Activated CD4-positive, alpha-beta T cell treated with anti-CD3 and anti-CD28 coated beads for 1 hour (primary cell): ENCODE measurements at places on chromosomes 3 and 15.

- DNase-seq, result no peak
These were observed 20.7 kb upstream of the PRR23E start for GRCh38 chr3:127172211-127172610.

GRCh38 chr3:73401059-73401458 lies 223.7 kb downstream of the PDZRN3 start:
- no peak for DNase-seq

DNA sequence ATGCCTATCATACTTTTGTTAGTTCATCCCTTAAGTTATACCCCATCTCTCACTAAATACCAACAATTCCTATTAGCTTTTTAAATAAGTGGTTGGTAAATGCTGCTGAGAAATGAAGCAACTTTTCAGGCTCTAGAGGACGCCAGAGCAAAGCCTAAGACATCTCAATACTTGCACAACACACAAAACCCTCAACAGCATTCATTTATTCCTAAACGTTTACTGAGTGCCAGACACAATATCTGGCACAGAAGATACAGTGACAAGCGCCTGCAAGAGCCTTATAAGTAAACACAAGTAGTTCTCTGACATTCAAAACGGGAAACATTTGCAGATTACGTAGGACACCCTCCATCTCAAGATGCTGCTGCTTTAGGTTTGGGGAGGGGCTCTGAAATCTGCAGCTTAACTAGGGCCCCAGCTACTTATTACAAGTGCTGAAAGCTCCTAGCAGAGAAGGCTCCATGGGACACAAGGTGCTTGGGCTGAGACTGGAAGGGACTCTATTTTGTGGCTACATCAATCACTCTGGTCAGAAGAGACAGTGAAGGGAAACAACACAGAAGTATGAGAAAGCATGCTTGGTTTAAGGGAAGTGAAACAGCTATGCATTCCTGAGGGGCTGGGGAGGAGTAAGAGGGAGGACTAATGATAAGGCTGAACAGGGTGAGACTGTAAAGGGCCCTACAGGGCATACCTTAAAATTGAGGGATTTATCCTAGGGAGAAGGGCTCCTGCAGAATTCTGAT lies 311.3 kb downstream of the PLCL2 start:
- DNase-seq, result no peak

- no peak for DNase-seq
These were observed 9.1 kb upstream of the MFSD1 start for GRCh38 chr3:158792709-158793108.

DNA sequence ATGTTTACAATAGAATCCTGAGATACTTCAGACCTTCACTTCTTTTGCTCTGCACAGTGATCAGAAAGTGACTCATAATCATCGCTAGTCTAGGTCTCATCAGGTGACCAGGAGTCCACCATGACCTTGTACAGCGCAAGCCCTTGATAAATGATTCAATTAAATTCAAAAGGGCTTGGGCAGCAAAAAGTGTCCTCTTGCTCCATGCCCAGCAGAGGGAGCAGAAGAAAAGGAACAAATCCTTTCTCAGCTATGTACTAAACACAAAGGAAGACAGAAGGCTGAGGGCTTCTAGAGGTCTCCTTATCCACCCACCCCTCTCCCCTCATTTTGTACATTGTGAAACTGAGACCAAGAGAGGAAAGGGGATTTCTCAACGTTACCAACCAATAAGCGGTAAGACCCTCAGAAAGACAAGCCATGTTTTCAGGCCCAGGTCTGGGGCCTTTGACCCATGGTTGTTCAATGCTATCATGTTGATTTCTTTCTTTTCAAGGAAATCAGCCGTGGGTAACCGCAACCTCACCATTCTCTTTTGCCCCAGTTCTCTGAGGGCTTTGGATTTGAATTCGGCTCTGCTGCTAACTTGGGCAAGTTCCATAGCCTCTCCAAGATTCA lies 74.8 kb downstream of the AQP9 start:
- DNase-seq, result no peak

GRCh38 chr3:111156517-111156916 lies 84.9 kb downstream of the NECTIN3 start:
- no peak for DNase-seq

GRCh38 chr3:53258600-53259426 lies 3.0 kb upstream of the TKT start:
- no peak for DNase-seq

DNA sequence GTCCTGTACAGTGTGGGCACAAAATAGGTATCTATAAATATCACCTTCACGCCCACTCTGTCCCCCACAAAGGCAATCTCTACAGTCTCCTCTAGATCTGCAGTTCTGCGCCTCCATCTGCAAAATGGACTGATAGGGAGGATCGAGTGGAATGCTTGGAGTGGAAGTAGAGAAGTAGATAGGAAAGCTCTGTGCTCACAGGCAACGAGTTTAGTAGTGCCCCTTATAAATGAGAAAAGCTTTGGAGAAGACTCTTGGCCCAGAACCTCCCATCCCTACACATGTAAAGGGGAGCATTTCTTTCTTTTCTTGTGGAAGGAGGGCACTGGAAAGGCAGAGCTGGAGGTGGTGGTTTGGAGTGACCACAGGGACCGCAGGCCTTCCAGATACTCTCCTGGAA lies 88.5 kb downstream of the ZNF621 start:
- no peak for DNase-seq

- no peak for DNase-seq
These were observed 193.0 kb downstream of the GREM1 start for GRCh38 chr15:32910839-32911238.

GRCh38 chr3:183435661-183436060 lies 7.2 kb upstream of the MCF2L2 start:
- no peak for DNase-seq

DNA sequence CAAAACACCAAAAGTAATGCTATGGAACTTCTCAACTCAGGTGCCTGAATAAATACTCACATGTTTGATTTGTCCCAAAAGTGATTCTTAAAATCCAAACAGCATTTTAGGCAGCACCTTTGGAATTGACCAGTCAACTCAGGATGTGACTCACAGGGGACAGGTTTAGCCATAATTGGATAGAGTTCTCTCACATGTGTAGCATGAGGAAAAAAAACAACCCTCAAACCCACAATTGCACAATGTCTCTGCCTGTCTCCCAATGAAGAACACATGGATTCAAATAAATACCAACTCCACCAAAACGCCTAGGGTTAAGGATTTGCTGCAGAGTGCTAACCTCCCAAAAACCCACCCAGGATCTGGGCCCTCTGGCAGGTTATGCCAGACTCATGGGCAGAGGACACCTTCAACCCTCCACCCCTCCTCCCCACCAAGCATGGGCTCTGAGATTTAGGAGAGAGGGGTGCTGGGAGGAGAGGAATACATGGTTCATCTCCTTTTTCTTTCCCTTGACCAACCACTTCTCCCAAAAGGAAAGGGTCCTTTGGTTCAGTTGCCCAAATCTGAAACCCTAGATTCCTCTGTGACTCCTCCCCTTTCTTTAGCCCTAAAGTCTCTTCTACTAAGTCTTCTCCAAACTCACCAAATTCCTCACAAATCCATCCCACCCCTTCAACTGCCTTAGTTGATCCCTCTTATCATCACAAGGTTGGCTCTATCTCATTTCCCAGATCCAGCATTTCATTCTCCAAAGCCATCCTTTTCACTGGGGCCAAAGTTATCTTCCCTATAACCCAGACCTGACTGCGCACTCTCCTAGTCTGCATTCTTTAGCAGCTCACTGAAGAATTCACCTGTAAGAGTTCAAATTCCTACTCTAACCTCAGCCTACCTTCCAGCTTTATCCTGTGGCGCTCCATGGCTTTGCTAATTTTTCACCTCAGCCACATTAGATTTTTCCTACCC lies 7.7 kb downstream of the RYK start:
- DNase-seq, result no peak

DNA sequence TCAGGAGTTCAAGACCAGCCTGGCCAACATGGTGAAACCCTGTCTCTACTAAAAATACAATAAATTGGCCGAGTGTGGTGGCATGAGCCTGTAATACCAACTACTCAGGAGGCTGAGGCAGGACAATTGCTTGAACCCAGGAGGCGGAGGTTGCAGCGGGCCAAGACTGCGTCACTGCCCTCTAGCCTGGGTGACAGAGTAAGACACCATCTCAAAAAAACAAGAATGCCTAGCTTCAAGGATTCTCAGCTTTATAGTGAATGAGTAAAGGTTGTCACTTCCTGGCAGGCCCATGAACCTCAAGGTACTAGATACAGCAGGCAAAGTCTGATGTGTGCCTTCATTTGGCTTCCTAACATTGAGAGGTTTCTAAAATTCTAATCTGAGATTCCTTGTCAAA lies 14.4 kb downstream of the THOC7 start:
- no peak for DNase-seq

DNA sequence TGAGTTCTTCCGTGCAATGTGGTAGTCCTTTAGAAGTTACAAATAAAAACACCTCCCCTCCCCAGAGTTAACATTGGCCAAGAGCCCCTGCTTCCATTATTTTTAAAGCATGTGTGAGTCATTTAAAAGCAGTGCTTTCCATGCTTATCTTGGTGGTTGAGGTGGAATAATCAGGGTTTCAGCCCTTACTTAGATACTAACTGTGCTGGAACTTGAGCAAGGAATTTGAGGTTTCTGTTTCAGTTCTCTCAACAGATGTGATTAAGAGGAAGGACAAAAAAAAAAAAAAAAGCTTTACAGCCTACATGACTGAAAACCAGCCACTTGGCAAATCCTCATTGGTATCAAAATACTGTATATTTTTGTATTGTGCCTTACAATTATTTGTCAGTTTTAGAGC lies 64.5 kb downstream of the CGNL1 start:
- no peak for DNase-seq

DNA sequence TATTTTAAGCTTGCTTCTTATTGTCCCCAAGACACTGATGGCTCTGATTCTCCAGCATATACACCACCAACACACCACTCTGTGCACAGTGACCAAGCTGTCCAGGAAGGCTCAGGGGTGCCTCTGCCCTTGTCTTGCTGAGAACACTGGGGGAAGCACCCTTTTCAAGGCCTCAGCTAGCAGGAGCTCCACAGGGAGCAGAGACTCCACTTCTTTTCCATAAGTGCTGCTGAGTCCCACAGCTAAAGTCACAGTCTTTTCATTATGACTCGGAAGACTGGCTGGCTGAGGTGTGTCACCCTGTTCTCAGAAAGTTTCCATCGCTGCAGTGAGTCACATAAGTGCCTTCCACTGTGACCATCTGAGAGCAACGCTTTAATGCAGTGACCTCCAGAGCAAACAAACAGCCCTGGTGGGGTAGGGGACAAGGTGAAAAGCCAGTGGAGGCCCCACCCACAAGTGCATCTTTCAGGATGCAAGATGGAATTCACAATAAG lies 226.9 kb upstream of the CHRNA7 start:
- DNase-seq, result no peak

GRCh38 chr3:175940243-175940642 lies 1081.1 kb downstream of the NAALADL2 start:
- no peak for DNase-seq

DNA sequence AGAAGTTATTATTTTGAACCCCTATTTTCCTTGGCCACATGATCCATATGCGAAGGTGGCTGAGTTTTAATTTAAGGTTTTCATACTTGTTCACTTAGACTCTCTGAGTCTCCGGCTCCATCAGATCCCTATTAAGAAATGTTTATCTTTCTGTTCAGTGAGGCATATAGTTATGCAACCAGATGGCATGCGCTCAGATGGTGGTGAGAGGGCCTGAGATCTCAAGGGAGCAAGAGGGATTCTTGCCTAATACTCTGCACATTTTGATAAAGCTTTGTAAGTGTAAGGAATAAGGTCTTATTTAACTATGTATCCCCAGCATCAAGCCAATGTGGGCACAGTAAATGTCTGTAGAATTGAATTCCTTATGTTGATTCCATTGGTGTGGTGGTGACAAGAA lies 78.9 kb upstream of the DPH6 start:
- no peak for DNase-seq

- DNase-seq, result no peak
These were observed 226.7 kb upstream of the DCBLD2 start for GRCh38 chr3:99128235-99128634.

GRCh38 chr3:186079925-186080324 lies 29.0 kb downstream of the ETV5 start:
- no peak for DNase-seq

GRCh38 chr3:72957297-72957696 lies 39.3 kb upstream of the PPP4R2 start:
- DNase-seq, result no peak

DNA sequence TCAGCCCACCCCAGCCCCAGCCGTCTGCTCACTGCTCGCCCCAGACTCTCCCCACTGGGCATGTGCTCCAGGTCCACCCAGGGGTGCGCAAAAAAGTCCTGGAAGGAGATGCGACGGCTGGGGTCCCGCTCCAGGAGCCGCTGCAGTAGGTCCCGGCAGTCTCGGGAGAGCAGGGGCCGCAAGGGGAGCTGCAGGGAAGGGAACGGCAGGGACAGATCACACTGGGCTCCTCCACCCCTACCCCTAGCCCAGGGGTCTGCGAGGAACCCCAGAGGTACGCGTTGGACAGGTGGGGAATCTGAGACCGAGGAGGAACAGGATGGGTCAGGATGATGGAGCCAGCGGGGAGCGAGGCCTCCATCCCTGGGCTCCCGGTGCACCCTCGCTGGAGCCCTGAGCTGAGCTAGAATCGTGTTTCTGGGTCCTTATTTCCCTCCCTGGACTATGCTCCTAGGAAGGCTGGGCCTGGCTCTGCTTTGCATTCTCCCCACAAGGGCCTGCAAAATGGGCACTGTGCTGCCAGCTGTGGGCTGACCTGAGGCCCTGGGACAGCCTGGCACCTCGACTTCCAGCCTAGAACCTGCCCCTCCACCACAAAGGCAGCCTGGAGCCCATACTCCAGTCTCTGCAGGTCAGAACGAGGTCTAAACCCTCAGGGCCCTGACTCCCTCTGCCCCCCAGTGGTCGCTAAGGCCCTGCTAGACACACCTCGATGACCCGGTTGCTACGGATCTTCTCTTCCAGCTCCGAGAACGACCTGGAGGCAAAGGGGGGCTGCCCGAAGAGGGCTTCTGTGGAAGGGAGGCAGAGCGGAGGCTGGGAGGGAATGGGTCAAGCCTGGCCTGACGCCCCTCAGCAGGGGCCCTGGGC lies 3.2 kb downstream of the ULK3 start:
- no peak for DNase-seq

DNA sequence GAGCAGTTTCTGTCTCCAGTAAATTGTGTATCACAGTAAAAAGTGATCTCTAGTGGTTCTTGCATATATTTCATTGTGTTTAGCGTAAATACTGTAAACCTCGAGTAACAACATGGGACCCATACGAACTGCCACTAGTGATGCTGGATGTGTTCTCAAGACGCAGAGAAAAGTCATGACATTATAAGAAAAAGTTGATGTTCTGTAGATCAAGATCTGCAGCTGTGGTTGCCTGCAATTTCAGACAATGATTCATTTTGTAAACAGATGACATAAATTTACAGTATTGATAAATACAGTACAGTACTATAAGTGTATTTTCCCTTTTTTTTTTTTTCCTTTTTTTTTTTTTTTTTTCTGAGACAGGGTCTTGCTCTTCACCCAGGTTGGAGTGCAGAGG lies 100.1 kb downstream of the DPH6 start:
- DNase-seq, result no peak

- no peak for DNase-seq
These were observed 76.4 kb downstream of the DHX36 start for GRCh38 chr3:154247806-154248415.

- no peak for DNase-seq
These were observed 53.6 kb downstream of the PAK2 start for GRCh38 chr3:196793246-196793645.

- no peak for DNase-seq
These were observed 53.9 kb upstream of the TP63 start for GRCh38 chr3:189577050-189577951.
